ENCODE measurements at places on chromosomes 13 and 19.

DNA sequence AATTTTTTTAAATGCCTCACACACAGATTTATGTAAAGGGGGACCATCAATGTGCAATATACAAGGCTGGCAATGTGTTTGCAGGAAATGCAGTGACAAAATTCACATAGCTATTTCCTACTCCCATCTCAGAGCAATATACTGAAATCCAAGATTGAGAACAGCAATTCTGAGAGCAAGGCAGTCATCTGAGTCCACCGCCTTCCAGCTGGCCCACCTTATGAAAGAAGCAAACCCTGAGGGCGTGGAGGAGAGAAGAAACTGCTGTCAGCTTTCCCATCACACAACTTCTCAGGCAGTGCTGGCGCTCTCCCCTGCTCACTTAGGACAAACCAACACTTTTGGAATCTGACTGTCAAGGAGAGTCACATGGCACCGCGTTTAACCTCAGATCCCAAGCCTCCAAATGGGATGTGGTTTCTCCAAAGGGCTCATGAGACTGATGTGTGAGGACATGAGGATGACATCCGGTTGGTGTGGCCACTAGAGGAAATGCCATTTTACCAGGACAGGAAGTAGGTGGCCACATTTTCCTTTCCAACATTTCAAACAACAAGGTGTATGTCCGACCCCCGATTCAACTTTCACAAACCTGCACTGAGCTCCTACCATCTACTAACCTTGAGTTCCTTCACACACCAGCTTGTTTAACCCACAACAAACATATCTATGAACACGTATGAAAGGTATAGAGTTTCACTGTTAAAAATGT lies 3.7 kb upstream of the DOCK9 start:
- peak; percentile 22 for DNase-seq

GRCh38 chr19:48842789-48843162 lies 6.5 kb upstream of the HSD17B14 start:
- peak; percentile 61 for DNase-seq

DNA sequence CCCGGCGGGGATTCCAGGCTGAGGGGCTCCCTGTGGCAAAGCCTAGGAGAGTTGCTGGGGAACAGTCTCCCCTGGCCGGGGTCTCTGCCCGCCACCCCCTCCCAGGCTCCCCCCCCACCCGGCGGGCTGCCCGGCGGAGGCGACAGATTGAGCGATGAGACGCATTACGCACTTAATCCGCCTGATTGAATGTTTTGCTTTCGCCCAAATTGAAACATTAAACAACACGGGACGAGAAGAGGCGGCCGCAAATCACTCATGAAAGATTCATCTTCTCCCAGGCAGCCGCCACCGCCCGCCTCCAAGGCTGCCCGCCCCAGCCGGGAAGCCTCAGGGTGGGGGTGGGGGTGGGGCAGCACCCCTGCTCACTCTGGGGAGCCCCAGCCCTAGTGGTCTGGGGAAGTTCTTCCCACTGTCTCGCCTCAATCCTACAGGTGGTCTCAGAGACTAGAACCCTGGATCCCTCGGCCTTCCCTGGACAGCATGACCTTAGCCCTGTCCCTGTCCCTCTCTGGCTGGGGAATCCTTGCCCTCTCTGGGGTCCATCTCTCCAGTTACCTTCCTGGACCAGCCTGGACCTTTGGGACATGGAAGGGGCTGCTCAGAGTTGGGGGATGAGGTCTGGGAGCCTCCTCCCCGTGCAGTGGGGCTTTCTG lies 7.6 kb upstream of the ERFL start:
- DNase-seq: no peak

DNA sequence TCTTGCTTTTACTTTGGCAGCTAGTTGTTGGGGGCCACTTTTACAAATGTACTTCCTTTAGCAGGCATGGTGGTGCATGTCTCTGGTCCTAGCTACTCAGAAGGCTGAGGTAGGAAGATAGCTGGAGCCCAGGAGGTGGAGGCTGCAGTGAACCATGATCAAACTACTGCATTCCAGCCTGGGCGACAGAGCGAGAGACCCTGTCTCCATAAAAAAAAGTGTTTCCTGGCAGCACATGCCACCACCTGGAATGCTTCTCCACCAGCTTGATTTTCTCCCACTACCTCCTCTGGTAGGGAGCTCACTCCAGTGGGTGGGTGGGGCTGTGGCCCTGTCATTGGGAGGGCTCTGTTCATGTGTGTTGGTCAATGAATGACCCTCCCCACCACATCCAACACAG lies 12.5 kb downstream of the FZR1 start:
- no peak for DNase-seq

- peak; percentile 48 for DNase-seq
Measured at GRCh38 chr13:43153436-43154090, 130.2 kb downstream of the DNAJC15 start.

DNA sequence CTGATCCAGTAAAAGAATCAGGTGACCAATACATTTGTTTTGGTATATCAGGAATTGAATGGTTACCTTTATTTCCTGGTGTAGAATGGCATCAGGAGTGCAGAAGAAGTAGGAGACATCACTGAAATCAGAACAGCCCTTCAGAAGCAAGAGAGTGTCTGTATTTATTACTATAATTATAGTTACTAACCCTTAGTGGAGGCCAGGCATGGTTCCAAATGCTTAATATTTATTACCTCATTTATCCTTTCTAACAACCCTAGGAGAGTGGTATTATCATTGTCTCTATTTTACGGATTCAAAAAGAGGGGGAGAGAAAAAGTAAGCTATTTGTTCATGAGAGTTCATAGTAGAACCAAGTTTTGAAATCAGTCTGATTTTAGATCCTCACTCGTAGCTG lies 1292.9 kb downstream of the PCDH9 start:
- no peak for DNase-seq

GRCh38 chr19:51203916-51204315 lies 21.0 kb upstream of the CD33 start:
- no peak for DNase-seq

- no peak for DNase-seq
Measured at GRCh38 chr19:28920269-28921066, 292.5 kb downstream of the UQCRFS1 start.

DNA sequence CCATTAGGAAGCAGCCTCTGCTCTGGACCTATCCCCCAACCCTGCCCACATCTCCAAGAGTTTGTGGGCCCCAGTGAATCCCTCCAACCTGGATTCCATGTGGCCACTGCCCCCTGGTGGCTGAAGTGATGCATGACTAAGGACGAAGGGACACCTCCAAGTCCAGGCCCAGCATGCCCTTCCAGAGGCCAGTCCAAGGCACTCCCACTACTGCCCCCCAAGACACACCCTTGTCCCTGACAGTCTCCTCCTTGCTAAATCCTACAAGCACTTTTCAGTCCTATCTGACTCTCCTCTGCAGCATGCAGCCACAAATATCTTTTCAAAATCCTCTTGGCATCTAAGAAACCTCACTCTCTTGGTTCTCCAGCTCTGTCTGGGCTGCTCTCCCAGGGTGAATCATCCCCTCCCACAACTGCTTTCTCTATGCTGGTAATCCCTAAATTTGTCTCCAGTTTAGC lies 33.0 kb downstream of the DEDD2 start:
- DNase-seq: peak; percentile 87

- no peak for DNase-seq
Measured at GRCh38 chr13:31267126-31267784, 67.5 kb downstream of the B3GLCT start.

DNA sequence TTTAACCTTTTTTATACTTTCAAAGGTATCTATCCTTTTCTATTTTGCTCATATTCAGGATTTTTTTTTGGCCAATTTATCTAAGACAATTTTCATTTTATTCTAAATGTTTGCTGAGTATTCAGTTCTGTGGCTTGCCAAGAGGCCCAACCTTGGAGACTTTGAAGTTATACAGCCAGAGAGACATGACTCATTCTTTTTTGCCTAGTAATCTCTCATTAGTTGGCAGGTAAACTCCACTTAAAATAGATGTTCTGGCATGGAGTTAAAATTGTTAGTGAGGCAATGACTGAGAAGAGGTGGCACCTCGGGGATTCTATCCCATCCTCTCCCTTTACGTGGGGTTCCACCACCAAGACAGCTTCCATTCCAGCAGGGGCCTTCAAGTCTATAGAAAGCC lies 213.8 kb downstream of the KCTD12 start:
- DNase-seq: peak; percentile 65

- peak; percentile 22 for DNase-seq
Measured at GRCh38 chr19:46225558-46226004, 4.0 kb upstream of the IGFL1 start.

- DNase-seq: peak; percentile 33
Measured at GRCh38 chr19:46082728-46083050, 41.8 kb downstream of the IGFL3 start.

- peak; percentile 91 for DNase-seq
Measured at GRCh38 chr19:51777570-51778462, 16.8 kb downstream of the FPR2 start.

DNA sequence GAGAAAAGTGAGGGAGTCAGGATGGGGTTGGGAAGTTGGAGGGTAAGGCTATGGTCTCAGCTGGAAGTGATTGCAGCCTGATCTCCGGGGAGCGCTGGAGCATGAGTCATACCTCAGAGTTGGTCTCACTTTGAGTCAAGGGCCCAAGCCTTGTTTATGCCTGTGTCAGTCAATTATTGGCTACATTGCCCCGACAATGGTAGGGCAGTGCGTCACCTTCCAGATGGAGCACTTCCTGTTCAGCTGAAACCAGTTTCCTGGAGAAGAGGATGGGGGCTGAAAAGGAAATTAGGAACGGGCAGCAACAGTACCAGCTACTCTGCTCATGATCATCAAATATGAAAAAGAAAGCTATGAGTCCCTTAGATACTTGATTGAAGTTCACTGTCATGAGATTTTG lies 60.4 kb downstream of the ADGRE1 start:
- DNase-seq: peak; percentile 71

GRCh38 chr19:48868114-48868886 lies at the start of gene PLEKHA4:
TSS of gene PLEKHA4 (minus strand) at chr19:48868617. CDS start at chr19:48867620, 997 bp downstream.
- peak; percentile 61 for DNase-seq

- DNase-seq: peak; percentile 52
Measured at GRCh38 chr19:4386041-4386782, 14.1 kb downstream of the SH3GL1 start.

GRCh38 chr19:44640518-44640917 lies 3.2 kb upstream of the PVR start:
- peak; percentile 81 for DNase-seq

GRCh38 chr19:18488403-18488723 lies 33.5 kb downstream of the ELL start:
- no peak for DNase-seq

GRCh38 chr19:4498694-4499093 lies 19.6 kb downstream of the PLIN4 start:
- no peak for DNase-seq
